ENCODE measurements at places on chromosomes 3 and 15. TPM values are rescaled to one million over a fixed set of nuclear protein-coding genes. Genes with fewer than 3 reads are reported as not detected.

DNA sequence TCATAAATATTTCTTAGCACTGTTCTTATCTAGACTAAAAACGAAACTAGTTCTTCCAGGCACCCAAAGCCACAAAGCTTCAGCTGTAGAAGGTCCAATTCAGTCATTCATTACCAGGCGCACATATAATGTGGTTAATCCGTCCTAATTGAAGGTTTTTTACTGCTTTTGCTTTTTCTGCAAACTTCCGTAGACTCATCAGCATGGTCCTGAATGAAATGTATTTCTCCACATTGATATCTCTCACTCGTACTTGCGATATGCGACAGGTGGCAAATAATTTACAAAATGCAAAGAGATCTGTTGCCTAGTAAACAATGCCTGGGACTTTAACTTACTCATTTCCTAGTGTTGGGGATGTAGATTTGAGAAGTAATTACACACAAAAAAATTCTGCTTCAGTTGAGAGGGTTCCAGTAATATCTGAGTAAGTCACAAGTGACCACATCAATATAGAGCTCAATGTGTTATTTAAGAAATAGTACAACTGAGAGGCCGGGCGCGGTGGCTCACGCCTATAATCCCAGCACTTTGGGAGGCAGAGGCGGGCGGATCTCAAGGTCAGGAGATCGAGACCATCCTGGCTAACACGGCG, 75.0 kb upstream of the MBNL1 start:
- no peak overlapping the region for H3K4me3 ChIP-seq
- no peaks in the 10 kb centered on the region for H3K4me1 ChIP-seq
- no peak overlapping the region for H3K27ac ChIP-seq
- no peaks in the 10 kb centered on the region for H3K27me3 ChIP-seq
- no peaks in the 10 kb centered on the region for H3K36me3 ChIP-seq
- no peak for DNase-seq

- no peak overlapping the region for H3K4me3 ChIP-seq
- no peaks in the 10 kb centered on the region for H3K36me3 ChIP-seq
- no peaks in the 10 kb centered on the region for H3K27me3 ChIP-seq
- DNase-seq = no peak
- H3K4me1 ChIP-seq = no peaks in the 10 kb centered on the region
- H3K27ac ChIP-seq = no peak overlapping the region
These were observed 185.1 kb upstream of the SLCO3A1 start for GRCh38 chr15:91668370-91668769.

The GOLGA6L4 gene
- 11.8 TPM for total RNA-seq

The PDCD10 gene
- total RNA-seq = 59.4 TPM

The MME gene
- 6.3 TPM for total RNA-seq

All from testis (tissue), 5 donors.